ENCODE measurements at places on chromosomes 2 and 18.

- H3K36me3 ChIP-seq, result no peaks in the 10 kb centered on the region
- no peaks in the 10 kb centered on the region for H3K4me1 ChIP-seq
- H3K27me3 ChIP-seq, result no peaks in the 10 kb centered on the region
- DNase-seq, result no peak
Observed at GRCh38 chr2:207525296-207525695, 4.5 kb upstream of the CREB1 start.

GRCh38 chr18:1846640-1847039 lies 724.7 kb downstream of the METTL4 start:
- H3K4me3 ChIP-seq, result no peak overlapping the region
- H3K27me3 ChIP-seq, result no peaks in the 10 kb centered on the region
- no peak for DNase-seq
- H3K36me3 ChIP-seq, result no peaks in the 10 kb centered on the region
- no peak overlapping the region for H3K27ac ChIP-seq

DNA sequence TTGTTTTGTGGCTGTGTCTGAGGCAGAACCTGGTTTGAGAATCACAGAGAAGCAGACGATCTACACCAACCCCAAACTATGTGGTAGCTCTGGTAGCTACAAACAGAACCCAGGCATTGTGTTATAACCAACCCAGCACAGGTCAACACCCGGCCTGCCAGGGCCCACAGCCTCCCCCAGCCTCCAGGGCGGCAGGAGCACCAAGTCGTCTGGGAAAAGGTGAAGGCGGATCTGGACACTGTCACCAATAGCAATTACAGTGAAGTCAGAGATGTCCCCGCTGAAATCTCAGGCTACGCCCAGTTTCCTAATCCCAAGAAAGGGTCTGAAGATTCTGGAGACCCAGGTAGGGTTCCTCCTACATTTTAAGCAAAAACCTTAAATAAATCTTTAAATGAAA lies 3.6 kb downstream of the HJURP start:
- no peak for DNase-seq
- H3K4me1 ChIP-seq, result no peaks in the 10 kb centered on the region
- no peaks in the 10 kb centered on the region for H3K27me3 ChIP-seq

DNA sequence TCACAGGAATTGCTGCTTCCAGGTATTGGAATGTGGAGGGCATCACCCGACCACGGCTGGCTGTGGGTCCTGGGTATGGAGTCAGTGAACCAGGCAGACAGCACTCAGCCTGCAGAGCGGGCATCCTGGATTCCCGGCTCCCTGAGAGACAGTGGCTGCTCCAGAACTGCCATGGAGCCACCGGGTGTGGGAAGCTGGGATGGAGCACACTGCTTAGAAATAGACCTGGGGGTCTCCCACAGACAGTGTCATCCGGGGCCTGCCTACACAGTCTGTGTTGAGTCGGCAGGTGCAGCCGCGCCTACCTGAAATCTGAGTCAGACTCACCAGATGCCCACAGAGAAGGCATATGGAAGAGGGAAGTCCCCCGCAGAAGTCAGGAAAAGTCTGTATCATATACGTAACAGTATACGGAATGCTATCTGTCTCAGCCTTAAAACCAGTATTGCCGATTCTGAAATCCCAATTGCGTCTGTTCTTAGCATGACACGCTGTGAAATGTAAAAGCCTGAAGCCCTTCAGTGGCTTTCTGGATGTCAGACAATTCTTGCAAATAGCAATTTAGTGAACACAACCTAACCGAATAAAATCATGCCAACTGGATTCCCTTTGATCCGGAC lies 509.7 kb upstream of the MYT1L start:
- H3K4me3 ChIP-seq, result no peak overlapping the region
- no peak overlapping the region for H3K27ac ChIP-seq
- no peaks in the 10 kb centered on the region for H3K27me3 ChIP-seq
- no peaks in the 10 kb centered on the region for H3K36me3 ChIP-seq
- DNase-seq, result no peak

GRCh38 chr2:240604291-240604938 lies 17.9 kb downstream of the CAPN10 start:
- H3K27me3 ChIP-seq, result no peaks in the 10 kb centered on the region
- H3K4me3 ChIP-seq, result no peak overlapping the region
- DNase-seq, result peak; percentile 88
- H3K27ac ChIP-seq, result no peak overlapping the region

DNA sequence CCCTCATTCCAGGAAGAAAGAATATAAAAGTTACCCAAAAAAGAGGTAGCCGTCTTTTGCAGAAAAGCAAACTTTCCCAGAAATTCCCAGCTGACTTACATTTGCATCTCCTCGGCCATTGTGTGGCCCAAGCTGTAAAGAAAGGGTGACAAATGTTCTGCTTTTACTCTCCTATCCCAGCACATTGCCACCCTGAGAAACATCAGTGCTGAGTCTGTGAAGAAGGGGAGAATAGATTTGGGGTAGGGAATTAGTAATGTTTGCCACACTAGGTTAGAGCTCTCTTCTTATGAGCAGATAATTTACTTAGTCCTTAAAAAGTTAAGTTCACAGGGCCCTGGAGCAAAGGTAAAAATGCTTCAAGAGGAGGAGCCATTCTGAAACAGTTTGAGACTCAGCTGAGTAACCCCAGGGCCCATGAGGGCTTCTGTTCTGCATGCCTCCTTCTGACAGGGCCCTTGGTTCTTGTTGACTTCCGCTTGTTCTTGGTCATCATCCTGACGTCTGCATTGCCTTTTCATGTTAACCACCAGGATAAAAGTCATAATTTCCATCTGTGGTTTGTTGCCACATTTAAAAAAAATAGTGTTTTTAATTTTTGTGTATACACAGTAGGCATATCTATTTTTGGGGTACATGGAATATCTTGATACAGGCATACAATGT lies 550.7 kb downstream of the RNF144A start:
- no peak for DNase-seq
- H3K4me1 ChIP-seq, result no peaks in the 10 kb centered on the region
- no peak overlapping the region for H3K4me3 ChIP-seq
- H3K36me3 ChIP-seq, result no peaks in the 10 kb centered on the region
- H3K27me3 ChIP-seq, result no peaks in the 10 kb centered on the region

- no peak for DNase-seq
- no peaks in the 10 kb centered on the region for H3K4me1 ChIP-seq
- H3K36me3 ChIP-seq, result no peaks in the 10 kb centered on the region
Observed at GRCh38 chr2:187118331-187119099, 269.5 kb upstream of the ZSWIM2 start.

DNA sequence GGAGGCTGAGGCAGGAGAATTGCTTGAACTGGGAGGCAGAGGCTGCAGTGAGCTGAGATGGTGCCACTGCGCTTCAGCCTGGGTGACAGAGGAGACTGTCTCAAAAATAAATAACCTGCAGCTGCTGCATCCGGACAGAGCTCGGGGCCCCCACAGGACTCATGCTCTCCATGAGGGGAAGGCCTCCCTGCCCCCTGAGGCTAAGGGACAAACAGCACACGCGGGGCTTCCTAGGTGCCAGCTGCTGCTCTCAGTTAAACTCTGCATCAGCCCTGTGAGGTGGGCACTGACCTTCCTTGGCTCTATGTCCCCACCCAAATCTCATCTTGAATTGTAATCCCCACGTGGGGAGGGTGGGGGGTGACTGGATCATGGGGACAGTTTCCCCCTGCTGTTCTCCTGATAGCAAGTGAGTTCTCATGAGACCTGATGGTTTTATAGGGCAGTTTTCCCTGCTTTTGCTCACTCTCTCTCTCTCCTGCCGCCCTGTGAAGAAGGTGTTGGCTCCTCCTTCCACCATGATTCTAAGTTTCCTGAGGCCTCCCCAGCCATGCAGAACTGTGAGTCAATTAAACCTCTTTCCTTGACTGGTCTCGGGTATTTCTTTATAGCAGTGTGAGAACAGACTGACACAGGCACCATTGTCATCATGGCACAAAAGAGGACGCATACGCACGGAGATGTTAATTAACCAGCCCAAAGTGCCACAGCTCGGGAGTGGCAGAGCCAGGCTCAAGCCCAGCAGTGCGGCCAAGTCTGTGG lies 49.9 kb upstream of the TAF1B start:
- H3K27ac ChIP-seq, result no peak overlapping the region
- no peaks in the 10 kb centered on the region for H3K4me1 ChIP-seq
- no peaks in the 10 kb centered on the region for H3K27me3 ChIP-seq
- no peaks in the 10 kb centered on the region for H3K36me3 ChIP-seq
- H3K4me3 ChIP-seq, result no peak overlapping the region
- DNase-seq, result no peak

GRCh38 chr2:25437881-25438662 lies 96.3 kb upstream of the DNMT3A start:
- no peak for DNase-seq
- no peaks in the 10 kb centered on the region for H3K36me3 ChIP-seq
- H3K4me1 ChIP-seq, result no peaks in the 10 kb centered on the region
- H3K27ac ChIP-seq, result no peak overlapping the region
- no peaks in the 10 kb centered on the region for H3K27me3 ChIP-seq
- H3K4me3 ChIP-seq, result no peak overlapping the region

DNA sequence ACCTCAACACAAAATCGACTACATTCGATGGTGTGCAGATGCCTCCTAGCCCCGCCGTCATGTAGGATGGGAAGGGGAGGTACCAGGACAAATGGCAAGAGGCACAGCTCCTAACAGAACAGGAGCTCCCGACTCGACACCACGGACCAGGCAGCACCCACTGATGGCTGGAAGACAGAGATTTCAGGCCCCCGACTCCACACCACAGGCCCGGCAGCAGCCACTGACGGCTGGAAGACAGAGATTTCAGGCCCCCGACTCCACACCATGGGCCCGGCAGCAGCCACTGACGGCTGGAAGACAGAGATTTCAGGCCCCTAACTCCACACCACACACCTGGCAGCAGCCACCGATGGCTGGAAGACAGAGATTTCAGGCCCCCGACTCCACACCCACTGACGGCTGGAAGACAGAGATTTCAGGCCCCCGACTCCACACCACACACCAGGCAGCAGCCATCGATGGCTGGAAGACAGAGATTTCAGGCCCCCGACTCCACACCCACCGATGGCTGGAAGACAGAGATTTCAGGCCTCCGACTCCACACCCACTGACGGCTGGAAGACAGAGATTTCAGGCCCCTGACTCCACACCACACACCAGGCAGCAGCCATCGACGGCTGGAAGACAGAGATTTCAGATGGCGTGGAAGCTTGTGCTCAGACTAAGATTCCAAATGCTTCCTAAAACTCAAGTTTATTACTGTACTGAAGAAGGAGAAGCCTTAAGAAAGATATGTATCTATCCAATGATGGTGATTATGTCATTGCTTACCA lies 135.5 kb downstream of the EIPR1 start:
- no peak for DNase-seq
- no peaks in the 10 kb centered on the region for H3K27me3 ChIP-seq
- peaks cover 5% of the 10 kb centered on the region for H3K4me1 ChIP-seq
- no peak overlapping the region for H3K4me3 ChIP-seq

DNA sequence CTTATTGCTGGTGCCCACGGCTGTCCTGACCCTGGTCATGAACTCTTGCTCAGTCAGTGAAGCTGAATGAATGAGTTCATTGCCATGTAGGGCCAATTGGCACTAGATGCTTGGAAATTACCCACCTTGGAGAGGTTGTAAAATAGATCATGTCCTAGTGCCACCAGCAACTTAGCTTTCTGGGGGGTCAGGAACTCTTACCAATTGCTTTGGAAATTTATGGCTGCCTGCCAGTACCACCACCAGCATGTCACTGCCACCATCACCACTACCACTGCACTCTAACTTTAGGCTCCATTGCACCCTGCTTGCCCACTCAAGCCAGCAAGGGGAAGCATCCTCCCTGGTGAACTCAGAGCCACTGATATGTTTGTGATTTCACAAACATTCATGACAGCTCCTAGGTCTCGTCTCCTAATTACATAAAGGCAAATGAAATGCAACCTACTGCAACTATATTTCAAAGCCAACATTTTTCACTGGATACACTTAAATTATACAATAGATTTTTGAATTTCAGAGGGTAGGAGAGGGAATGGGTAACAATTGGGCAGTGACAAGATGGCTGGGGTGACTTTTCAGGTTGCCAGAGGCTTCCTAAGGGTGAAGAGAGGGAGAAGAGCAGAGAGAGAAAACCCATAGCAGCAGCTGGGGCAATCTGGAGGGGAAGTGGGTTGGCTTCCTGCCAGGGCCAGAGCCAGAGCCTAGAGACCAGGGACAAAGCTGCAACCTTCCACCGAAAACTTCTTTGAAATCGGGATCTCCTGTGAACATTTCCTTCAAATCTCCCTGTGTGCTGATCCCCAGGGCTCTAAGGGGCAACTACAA lies 3.5 kb upstream of the EMILIN1 start:
- no peak overlapping the region for H3K4me3 ChIP-seq
- peaks cover 3% of the 10 kb centered on the region for H3K36me3 ChIP-seq
- H3K27me3 ChIP-seq, result no peaks in the 10 kb centered on the region
- peak overlapping the region; percentile 70 for H3K27ac ChIP-seq

- H3K27ac ChIP-seq, result no peak overlapping the region
- H3K27me3 ChIP-seq, result no peaks in the 10 kb centered on the region
- H3K36me3 ChIP-seq, result no peaks in the 10 kb centered on the region
- no peak for DNase-seq
- no peaks in the 10 kb centered on the region for H3K4me1 ChIP-seq
Observed at GRCh38 chr2:174004905-174005605, 39.9 kb upstream of the SP3 start.

- no peaks in the 10 kb centered on the region for H3K4me1 ChIP-seq
- H3K27me3 ChIP-seq, result no peaks in the 10 kb centered on the region
- peak; percentile 61 for DNase-seq
- no peaks in the 10 kb centered on the region for H3K36me3 ChIP-seq
- H3K27ac ChIP-seq, result peak within 1 kb of the TSS; percentile 86
Observed at GRCh38 chr2:157443795-157444640, at the start of gene CYTIP. TSS of gene CYTIP (minus strand) at chr2:157444089. CDS start at chr2:157444020, 69 bp downstream.

DNA sequence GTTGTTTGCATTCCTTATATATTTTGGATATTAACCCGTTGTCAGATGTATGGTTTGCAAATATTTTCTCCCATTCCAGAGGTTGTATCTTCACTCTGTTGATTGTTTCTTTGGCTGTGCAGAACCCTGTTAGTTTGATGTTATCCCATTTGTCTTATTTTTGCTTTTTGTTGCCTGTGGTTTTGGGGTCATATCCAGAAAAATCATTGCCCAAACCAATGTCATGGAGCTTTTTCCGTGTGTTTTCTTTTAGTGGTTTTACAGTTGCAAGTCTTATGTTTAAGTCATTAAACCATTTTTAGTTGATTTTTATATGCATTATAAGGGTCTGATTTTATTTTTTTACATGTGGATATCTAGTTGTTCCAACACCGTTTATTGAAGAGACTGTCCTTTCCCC lies 35.8 kb downstream of the PPIG start:
- H3K4me1 ChIP-seq, result no peaks in the 10 kb centered on the region
- H3K4me3 ChIP-seq, result no peak overlapping the region
- H3K27me3 ChIP-seq, result no peaks in the 10 kb centered on the region

DNA sequence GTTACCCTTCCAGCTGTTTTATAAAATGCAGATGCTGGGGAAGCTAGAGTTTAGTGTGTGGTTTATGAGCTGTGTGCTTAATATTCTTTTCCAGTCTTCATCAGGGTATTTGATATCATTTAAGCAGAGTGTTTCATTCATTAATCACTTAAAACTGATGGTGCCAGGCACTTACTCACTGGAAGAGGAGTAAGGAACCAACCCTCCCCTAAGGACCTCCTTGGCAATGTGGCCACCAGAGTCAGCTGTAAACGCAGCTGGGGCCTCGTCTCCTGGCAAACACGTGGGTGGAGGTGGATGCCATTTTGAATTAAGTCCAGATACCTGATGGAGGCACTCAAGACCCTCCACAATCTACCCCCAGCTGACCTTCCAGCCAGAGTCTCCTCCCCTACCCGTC lies 331.6 kb downstream of the CLIP4 start:
- H3K36me3 ChIP-seq, result no peaks in the 10 kb centered on the region
- no peaks in the 10 kb centered on the region for H3K27me3 ChIP-seq
- H3K4me3 ChIP-seq, result no peak overlapping the region
- H3K27ac ChIP-seq, result no peak overlapping the region
- no peak for DNase-seq
- H3K4me1 ChIP-seq, result no peaks in the 10 kb centered on the region
